ENCODE measurements at places on chromosomes 11 and 22.

DNA sequence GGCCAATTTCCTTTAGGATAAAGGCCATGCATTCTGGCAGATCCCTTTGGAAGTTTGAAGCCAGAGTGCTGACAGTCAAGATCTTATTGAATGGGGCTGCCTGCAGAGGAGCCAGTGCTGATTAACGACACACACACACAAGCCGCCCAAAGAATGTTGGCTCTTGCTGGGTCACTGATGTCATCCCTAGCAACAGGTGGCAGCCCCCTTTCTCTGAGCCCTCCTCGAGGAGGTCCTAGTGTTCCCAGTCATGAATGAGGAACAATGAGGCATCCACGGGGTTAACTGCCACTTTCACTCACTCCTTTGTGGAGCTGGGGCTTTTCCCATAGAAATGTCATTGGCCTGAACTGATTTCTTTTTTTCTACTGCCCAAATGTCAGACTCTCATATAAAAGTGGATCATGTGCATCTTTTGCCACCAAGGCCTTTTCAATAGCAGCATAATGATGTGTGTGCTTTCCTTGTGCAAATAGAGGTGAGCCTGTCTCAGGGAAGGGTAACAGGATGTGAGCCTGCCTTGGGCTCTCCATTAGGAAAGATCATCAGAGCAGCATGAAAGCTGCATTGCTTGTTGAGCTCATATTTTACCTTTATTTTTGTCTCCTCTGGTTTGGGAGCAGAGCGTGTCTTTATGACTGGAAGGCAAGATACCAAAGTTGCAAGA, 301.8 kb upstream of the MTNR1B start:
- DNase-seq: no peak

GRCh38 chr22:49263101-49263500, 564.6 kb downstream of the BRD1 start:
- DNase-seq: no peak

- DNase-seq: no peak
Measured at GRCh38 chr11:103958475-103959215, 77.8 kb upstream of the DDI1 start.

DNA sequence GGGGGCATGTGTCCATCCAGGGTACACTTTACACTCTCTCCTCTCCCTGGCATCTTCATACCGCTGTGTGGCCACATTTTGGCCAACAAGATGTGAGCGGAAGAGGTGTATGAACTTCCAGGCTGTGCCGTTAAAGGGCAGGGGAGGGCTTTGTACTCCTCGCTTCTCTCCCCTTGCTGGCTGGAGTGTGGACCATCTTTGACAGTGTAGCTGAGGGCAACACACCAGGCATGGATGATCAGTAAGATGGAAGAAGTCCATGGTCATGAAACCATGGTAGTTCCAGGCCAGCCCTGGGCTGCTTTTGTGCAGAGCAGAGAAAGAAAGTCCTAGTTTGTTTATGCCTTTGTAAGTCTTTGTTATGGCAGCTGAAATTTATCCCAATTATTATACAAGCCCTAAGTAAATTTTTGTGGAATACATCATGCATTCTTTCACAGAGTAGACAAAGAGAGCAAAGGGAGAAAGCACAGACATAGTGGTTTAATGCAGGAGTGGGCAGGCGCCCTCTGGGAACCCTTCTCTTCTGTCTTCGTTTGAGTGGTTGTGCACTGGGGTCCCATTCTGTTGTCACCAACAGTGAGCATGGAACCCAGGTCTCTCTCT, 70.4 kb downstream of the FBXO7 start:
- no peak for DNase-seq

GRCh38 chr22:36966851-36967540, 52.3 kb downstream of the TST start:
- DNase-seq: no peak

- no peak for DNase-seq
Measured at GRCh38 chr11:14898906-14899305, 6.9 kb upstream of the CYP2R1 start.

GRCh38 chr11:113426686-113427085, 39.1 kb downstream of the ANKK1 start:
- no peak for DNase-seq

GRCh38 chr11:87061766-87062165, 24.0 kb downstream of the TMEM135 start:
- no peak for DNase-seq

DNA sequence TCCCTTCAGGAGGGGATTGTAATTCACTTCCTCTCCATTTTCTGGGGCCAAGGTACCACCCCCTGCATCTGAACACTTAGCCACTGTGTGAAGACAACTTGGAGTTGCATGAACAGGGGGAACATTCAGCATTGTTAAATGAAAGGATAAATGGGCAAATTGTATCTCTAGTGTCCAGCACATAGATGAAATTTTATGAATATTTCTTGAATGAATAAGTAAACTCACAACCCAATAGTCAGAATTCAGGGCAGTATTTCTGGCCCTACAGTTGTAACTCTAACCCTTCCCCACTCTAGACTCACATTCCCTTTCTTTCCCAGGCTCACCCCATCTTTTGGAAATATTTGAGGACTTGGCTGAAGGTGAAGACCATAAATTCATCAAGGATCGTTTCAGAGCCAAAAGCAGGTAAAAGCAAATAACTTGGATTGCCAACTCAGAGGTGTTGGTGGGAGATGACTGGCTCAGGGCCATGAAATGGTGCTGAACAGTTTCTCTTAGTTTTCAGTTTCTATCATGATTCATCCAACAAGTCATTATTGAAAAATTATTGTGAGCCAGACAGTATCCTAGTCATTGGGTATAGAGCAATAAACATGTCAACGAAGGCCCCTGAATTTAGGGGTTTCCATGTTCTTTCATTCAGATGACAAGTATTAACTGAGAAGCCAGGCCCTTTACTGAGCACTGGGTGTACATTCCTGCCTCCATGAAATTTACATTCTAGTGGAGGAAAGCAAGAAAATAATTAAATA, 33.3 kb upstream of the ZC3H12C start:
- no peak for DNase-seq

GRCh38 chr11:126146454-126147192, 64.8 kb downstream of the RPUSD4 start:
- no peak for DNase-seq

GRCh38 chr11:21174781-21175180, 505.4 kb downstream of the NELL1 start:
- DNase-seq: no peak

GRCh38 chr11:75174781-75175370, 24.0 kb downstream of the SLCO2B1 start:
- DNase-seq: no peak

DNA sequence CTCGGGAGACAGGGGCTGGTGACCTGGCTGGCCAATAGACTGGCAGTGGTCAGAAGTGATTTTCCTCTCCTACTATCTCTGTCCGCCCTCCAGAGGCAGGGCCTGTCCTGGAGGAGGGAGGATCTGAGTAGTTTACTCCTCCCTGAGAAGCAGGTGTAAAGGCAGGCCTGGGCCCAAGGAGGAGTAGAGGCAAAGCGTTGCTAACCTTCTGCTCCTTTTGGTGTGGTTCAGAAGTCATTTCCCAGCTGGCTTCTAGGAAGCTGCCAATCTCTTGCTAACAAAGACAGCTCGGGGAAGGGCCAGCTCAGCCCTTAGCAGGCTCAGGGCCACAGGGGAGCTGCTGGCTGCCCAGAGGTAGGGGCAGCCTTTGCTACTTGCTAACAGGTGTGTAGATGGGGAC, 151.1 kb upstream of the NECTIN1 start:
- no peak for DNase-seq

GRCh38 chr11:94546886-94547285, 3.2 kb downstream of the FUT4 start:
- DNase-seq: no peak

DNA sequence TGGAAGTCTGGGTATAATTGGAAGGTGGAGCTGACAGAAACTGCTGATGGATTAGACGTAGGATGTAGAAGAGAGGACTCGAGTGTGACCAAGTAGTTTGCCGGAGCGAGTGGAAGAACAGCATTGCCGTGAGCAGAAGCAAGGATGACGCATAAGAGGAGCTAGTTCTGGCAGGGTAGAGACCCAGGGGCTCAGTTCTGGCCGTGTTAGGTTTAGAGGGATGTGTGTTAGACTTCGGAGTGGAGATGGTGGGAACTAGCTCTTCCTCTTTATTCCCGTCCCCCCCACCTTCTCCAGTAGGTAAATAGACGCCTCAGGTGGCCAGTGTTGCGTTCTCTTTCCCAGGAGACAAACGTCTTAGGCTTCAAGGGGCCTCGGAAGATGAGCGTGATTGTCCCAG, 19.1 kb downstream of the TUB start:
- DNase-seq: no peak

- no peak for DNase-seq
Measured at GRCh38 chr11:120819003-120819402, 204.9 kb upstream of the TBCEL start.

DNA sequence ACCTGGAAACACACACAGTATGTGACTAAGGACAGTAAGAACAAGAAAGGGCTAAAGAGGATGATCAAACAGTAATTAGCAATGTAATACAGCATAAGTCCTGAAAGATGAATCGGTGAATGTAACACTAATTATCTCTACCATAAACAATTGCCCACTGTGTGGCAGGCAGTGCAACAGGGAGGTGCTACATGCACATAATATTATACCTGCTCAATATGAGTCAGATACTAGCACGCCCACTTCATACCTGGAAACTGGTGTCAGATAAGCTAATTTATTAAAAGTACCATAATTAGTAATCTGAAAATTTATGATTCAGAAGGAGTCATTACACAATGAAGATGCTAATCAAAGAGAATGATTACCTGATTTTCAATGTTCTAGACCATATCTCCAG, 14.9 kb downstream of the CASP12 start:
- DNase-seq: no peak

DNA sequence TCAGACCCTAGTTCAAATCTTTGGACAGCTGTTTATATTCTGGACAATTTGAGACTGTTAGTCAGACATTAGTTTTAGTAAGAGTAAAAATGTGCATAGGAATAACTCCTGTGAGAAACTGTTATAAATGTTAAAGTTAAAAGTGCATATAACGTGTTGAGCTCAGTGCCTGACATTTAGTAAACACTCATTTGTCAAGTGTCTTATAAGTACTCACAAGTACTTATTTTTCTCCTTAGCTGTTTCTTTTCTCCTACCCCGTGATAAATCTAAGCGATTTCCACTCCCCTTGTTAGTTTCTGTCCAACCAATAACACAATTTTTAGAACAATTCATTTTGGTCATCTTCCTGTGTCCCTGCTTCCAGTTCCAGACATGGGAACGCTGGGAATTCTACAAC, 59.3 kb downstream of the LRRC4C start:
- DNase-seq: no peak

DNA sequence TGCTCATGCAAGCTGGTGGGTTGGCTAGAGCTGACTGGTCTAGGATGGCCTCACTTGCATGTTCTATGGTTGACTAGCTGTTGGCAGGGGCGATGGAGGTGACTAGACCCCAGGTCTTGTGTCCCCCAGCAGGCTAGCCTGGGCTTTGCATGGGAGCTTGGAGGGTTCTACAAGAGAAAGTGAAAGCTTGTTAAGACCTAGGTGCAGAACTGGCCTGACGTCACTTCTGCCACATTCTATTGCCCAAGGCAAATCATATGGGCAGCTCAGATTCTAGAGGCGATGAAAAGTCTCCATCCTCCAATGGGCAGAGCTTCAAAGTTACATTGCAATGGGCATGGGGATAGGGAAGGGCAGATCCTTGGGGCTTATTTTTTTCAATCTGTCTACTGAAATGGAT, 170.9 kb downstream of the MIAT start:
- DNase-seq: peak; percentile 20

GRCh38 chr11:114864896-114865295, 186.6 kb downstream of the NXPE2 start:
- no peak for DNase-seq

DNA sequence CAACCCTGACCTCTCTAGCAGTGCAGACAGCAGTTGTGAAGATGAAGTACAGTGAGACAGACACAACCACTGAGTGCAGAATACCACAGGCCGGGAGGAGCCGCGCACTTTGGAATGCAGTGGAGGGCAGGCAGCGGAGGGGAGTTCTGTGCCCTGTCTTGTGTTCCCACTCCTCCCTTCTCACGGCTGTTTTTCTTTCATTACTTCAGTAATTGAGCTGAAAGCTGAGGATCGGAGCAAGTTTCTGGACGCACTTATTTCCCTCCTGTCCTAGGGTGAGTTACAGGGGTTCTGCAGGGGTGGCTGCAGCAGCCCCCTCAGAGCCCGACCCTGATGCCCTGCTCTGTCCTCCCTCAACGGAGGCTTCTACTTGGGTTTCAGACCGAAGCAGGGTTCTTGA, 5.6 kb downstream of the CLDN5 start:
- DNase-seq: no peak

DNA sequence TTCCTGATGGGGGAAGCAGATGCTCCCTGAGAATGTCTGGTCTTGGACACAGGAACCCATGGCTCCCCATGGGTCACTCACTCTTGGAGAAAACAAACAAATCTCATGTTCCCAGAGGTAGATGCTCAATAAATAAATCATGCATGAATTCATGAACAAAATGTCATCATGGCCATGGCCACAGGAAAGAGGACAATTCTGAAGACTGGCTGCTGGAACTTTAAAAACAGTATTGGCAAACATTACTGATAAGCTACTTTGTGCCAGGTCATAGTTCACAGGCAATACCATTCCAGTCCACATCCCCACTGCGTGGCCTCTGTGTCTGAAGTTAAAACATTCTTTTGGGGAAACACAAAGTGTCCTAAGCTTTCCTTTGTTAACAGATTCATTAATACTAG, 9.2 kb upstream of the SMIM35 start:
- DNase-seq: no peak

- no peak for DNase-seq
Measured at GRCh38 chr22:37525073-37525745, 6.0 kb upstream of the CARD10 start.

- DNase-seq: no peak
Measured at GRCh38 chr11:15807827-15808226, 548.5 kb downstream of the SOX6 start.

GRCh38 chr11:15072551-15073143, 746 bp upstream of the CALCB start:
- no peak for DNase-seq

GRCh38 chr11:75705541-75705940, 12.1 kb upstream of the MOGAT2 start:
- no peak for DNase-seq

DNA sequence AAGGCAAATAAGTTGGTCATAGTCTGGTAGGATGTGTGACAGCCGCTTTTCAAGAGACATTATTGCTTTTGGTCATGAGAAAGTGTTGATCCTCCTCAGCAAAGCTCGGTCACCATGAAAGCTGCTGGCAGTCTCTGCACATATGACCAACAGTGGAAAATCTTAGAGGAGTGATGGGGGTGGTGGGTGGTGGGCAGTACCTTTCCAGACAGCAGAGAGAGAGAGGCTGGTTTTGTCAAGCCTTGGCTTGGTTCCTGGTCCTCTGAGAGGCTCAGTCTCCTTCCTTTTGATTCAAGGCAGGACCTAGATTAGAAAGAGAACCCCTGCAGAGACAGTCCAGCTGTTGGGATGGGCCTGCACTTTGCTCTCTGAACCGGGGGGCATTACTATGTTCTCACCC, 20.0 kb upstream of the VSIG10L2 start:
- no peak for DNase-seq

DNA sequence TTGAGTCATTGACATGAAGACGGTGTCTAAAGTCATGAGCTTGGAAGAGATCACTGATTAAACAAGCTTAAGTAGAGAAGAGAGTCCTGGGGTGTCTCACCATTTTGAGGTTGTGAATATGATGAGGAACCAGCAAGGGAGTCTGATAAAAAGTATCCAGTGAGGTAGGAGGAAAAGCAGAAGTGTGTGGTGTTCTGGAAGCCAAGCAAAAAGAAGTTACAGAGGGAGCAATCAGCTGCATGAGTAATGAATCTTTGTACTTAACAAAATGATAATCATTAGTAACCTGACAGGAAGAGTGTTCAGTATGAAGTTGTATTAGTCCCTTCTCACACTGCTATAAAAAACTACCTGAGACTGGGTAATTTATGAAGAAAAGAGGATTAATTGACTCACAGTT, 131.3 kb downstream of the C11orf87 start:
- no peak for DNase-seq
